Lung (tissue), 17 donors: ENCODE measurements at places on chromosomes 4 and X.

DNA sequence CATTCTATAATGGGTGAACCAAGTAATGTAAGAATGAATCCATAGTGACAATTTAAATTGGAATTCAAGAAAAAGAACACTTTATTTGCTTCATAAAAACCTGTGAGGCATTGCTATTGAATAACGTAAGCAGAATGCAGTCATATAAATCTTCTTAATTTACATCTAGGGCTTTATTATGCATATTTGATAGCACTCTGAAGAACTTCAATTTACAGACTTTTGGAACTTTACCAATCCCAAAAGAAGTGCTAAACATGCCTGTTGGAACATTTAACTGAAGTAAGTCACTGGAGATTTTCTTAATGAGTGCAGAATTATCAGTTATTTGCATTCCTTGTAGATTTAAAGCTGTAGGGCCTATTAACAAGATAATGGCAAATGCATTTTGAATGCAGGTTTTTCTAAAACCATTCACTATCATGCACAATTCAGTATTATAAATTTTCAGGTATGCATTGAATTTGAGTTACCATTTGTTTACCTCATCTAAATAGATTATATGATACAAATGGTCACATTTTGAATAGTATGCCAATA, 1181.2 kb downstream of the ARAP2 start:
- DNase-seq = no peak

- DNase-seq = no peak
Observed at GRCh38 chr4:38669208-38669607, 5.2 kb downstream of the KLF3 start.

- no peak for DNase-seq
Observed at GRCh38 chr4:93147524-93148212, 680.9 kb upstream of the ATOH1 start.

DNA sequence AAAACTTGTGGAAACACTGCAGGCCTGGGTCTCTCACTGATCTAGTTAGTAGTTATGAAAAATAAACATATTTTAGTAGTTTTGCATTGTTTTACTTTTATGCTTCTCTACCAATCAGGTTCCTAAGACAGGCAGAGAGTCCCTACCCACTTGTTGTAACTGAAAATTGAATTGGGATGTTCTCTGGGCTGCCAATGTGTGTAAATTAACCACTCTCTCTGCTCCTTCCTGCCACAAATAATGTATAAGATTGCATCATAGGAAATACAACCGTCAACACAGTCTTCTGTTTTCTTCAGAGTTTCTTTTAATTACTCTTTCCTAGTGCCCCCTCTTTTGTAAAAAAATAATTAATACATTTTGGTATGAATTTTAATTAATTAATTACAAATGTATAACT, 677.3 kb downstream of the FSTL5 start:
- no peak for DNase-seq

- peak; percentile 76 for DNase-seq
Observed at GRCh38 chr4:140152751-140153418, 1.1 kb downstream of the MAML3 start.

GRCh38 chr4:71709961-71710360, 73.9 kb downstream of the GC start:
- no peak for DNase-seq

GRCh38 chrX:54452920-54453319, 12.7 kb downstream of the TSR2 start:
- peak; percentile 15 for DNase-seq

GRCh38 chr4:155899891-155900290, 3.6 kb upstream of the TDO2 start:
- DNase-seq = no peak
